Mammary microvascular endothelial cell (primary cell): ENCODE measurements at places on chromosomes 5 and 9. TPM values are rescaled to one million over a fixed set of nuclear protein-coding genes. Genes with fewer than 3 reads are reported as not detected.

Gene SLC6A3
- not detected in 2 replicates for total RNA-seq

Gene TAF11L3
- not detected in 2 replicates for total RNA-seq

Gene GPR150
- 1.5 and 1.9 TPM in 2 replicates for total RNA-seq

Gene ZBED3
- total RNA-seq: 1.5 and 4.7 TPM in 2 replicates

Gene MYO10
- 51.2 and 57.5 TPM in 2 replicates for total RNA-seq
